IgD-negative memory B cell (primary cell): ENCODE measurements at places on chromosomes 11 and 22. TPM values are rescaled to one million over a fixed set of nuclear protein-coding genes. Genes with fewer than 3 reads are reported as not detected.

OR51E1 gene
- not detected for polyA plus RNA-seq

COMT gene
- polyA plus RNA-seq = 85.3 TPM

PHF5A gene
- polyA plus RNA-seq = 23.8 TPM

CDC42EP1 gene
- polyA plus RNA-seq = 0.19 TPM

ARHGAP20 gene
- polyA plus RNA-seq = 0.51 TPM

ANO3 gene
- polyA plus RNA-seq = not detected

UBQLN3 gene
- not detected for polyA plus RNA-seq

USH1C gene
- not detected for polyA plus RNA-seq

IFITM1 gene
- 233 TPM for polyA plus RNA-seq

TTC28 gene
- 0.30 TPM for polyA plus RNA-seq

MS4A15 gene
- not detected for polyA plus RNA-seq

MPZL2 gene
- not detected for polyA plus RNA-seq

KCNQ1 gene
- polyA plus RNA-seq = 20.5 TPM
